Right ventricle myocardium superior (tissue), 1 donor: ENCODE measurements at places on chromosomes 6 and 20. TPM values are rescaled to one million over a fixed set of nuclear protein-coding genes. Genes with fewer than 3 reads are reported as not detected.

The MEA1 gene
- total RNA-seq: 26.7 TPM

The GTSF1L gene
- not detected for total RNA-seq

The UBE2V1 gene
- 77.8 TPM for total RNA-seq

The ESF1 gene
- 13.3 TPM for total RNA-seq

The TBXT gene
- not detected for total RNA-seq

The MUC21 gene
- not detected for total RNA-seq

The KIF6 gene
- total RNA-seq: 0.27 TPM

The HLA-DMB gene
- total RNA-seq: 10.4 TPM

The POPDC3 gene
- total RNA-seq: 50.1 TPM

The SNAI1 gene
- total RNA-seq: 0.81 TPM

GRCh38 chr20:4795394-4795793 is 73.7 kb downstream of the PRND start:
- DNase-seq: no peak

DNA sequence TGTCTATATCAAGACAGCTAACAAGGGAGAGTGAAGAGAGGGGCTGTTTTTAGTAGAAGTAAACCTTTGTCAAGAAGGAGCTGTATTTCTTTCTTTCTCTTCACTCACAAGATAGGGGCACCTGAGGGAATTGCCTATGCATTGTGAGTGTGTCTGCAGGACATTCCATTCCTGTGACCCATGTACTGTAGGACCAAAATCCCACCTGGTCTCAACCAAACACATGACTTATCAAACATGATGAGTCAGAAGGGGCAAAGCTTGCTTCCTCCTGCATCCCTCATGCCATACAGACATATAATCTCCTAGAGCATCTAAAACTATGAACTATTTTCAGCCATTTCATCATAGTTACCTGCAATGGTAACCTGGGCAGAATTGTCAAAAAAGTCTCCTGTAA is 21.8 kb downstream of the PKHD1 start:
- no peak for DNase-seq

GRCh38 chr6:161736326-161736725 is 462.5 kb upstream of the AGPAT4 start:
- no peak for DNase-seq

- no peak for DNase-seq
Observed at GRCh38 chr6:165701564-165702354, 38.7 kb upstream of the PDE10A start.

DNA sequence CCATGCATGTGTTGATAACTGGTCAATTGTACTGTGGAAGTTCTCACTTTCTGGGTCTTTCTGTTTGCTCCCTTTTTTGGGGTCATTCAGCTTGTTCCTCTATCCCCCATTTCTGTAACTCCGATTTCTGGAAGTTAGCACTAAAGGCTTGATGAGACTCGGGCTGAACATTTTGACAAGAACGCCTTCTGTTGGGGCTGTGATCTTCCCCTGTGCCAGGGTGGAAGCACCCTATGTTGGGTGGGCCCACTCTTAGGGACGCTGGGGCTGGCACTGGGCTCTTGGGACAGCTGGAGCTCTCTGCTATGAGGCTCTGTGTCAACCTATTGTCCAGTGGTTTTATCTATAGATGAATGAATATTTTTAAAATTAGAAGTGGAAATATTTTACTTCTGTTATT is 60.1 kb upstream of the FRMD1 start:
- no peak for DNase-seq

DNA sequence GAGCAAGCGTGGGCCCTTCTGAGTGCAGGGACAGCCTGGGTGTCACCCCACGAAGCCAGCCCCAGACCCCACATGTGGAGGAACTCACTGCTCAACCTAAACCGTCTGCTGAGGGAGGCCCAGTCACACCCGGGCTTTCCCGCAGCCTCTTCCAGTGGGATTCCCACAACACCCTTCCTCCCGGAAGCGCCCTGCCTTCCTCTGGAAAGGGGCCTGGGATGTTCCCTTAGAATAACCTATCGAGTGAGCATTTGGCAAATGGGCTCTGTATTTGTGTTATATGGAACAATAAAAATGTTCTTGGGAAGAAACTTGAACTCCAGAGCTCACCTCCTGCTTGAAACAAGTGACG is 100.0 kb upstream of the DUSP22 start:
- no peak for DNase-seq

DNA sequence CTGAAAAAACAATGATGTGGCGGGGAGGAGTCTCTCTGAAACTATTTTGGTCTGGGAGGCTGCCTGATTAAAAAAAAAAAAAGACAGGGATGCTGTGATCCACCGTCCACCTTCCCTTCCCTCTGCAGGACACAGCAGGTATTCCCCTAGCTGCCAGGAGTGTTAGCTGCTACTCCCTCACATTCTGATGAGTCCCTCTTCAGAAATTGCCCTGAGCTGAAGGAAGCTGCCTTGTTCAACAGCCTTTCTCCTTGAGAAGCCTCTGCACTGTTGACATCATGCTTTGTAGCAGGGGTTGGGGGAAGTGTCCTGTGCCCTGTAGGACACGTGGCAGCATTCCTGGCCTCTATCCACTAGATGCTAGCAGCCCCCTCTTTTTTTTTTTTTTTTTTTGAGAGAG is 71.7 kb upstream of the ZMYND8 start:
- no peak for DNase-seq

DNA sequence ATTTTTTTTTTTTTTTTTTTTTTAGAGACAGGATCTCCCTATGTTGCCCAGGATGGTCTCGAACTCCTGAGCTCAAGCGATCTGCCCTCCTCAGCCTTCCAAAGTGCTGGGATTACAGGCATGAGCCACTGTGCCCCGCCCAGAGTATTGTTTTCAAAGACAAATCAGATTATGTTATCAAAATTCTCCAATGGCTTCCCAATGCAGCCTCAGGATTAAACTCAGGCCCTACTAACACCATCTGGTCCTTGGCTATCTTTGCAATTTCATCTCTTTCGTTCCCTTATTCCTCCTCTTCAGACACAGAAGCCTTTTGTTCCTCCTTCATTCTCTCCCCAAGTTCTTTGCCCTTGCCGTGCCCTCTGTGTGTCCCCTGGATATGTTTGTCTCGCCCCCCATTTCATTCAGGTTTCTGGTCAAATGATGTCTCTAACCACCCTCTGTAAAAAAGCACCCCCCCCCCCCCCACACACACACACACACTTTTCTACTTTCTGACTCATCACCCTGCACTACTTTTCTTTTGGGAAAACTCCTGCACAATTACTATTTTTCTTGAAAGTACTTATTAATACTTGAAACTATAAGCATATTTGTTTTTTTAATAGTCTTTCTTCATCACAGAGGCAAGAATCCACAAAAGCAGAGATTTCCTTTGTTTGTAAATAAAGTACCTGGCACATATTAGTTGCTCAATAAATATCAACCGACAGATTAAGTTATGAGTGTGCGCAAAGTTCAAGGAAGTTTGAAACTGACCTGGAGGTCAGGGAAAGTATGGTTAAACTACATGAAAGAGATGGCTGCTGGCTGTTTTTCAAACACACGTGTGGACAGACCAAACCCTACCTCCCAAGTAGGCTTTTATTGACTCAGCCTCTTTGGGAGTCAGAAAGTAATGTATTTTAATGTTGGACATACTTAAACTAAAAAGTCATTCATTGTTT is 16.7 kb downstream of the BTN1A1 start:
- no peak for DNase-seq

- DNase-seq: no peak
Observed at GRCh38 chr6:50217841-50218240, 168.1 kb upstream of the DEFB112 start.

DNA sequence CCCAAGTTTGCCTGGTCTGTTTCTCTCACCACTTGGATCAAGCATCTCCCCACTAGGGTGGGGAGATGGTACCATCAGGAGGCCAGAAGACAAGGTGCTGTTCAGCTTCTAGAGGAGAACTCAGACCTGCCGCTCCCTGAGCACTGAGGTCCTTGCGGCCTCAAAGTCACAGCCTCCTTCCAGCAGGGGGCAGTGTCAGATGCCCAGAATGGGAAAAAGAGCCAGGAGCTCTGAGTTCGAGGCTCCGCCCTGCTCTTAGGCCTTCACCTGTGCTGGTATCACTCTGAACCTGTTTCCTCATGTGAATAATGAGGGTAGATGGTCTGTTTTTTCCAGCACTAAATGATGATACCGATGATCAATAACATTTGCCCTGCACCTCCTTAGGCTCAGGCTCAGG is 68.7 kb downstream of the TOX2 start:
- DNase-seq: no peak

- no peak for DNase-seq
Observed at GRCh38 chr20:40284611-40285010, 404.4 kb downstream of the MAFB start.

GRCh38 chr6:35728683-35729678 is 7.9 kb upstream of the ARMC12 start:
- DNase-seq: peak; percentile 83

- no peak for DNase-seq
Observed at GRCh38 chr20:48825566-48825920, 2.3 kb downstream of the PREX1 start.

DNA sequence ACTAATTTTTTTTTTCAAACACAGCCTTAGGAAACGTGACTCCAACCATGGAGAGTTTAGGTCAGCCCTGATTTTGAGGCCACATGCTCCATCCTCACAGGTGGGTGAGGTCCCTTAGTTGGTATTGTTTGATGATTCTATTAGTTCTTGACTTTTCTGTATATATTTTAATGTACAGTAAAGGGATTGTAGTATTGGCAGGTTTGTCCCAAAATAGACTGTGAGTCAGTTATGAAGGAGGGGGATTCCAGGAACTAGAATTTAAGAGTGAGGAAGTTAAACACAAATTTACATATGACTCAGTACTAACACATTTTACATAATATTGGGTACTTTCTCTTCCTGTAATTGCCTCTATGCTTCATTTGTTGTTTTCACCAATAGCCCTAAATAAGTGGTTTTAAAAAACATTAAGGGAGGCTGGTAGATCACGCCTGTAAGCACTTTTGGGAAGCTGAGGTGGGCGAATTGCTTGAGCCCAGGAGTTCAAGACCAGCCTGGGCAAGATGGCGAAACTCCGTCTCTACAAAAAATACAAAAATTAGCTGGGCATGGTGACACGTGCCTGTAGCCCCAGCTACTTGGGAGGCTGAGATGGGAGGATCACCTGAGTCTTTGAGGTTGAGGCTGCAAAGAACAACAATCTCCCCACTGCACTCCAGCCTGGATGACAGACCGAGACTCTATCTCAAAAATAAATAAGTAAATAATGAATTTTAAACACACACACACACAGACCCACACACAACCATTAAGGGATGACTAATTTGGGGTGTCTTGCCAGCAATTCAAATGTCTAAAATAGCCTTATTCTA is 81.8 kb downstream of the SGK1 start:
- no peak for DNase-seq

DNA sequence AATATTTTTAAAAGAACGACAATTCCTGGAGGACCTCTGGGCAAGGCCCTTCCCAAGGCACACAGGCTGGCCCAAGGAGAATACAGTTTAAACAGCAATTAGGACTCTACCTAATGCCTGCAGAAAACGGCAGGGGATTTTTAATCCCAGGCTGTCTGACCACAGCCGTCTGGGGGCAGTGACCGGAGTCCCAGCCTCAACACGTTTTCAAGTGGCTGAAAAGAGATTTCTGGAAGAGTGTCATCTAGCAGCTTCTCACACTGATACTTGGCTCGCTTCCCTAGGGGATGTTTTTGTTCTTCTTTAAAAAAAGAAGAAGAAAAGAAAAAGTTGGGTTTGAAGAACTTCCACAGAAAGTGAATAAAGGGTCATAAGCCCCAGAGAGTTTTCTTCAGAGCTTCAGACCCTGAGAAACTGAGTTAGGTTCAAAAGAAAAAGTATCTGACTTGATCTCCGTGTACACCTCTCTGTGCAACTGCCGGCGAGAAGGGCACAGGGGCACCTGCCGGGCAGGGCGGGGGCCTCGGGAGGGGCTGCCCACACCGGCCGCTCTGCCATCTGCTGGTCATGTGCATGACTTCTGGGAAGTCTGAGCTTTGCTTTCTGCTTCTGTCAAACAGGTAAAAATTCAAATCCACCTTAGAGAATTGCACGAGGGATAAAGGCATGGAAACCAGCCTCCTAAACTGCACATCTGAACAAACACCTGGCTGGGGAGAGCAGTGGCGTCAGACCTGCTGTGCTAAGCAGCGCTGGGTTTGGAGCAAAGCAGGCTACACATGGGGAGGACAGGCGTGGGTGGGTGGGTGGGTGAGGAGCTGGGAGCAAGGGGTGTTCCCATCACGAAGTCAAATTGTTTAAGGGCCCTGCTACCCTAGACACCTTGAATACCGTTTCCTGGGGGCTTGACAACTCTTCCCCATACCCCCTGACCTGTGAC is 33.0 kb downstream of the RRBP1 start:
- peak; percentile 53 for DNase-seq

- no peak for DNase-seq
Observed at GRCh38 chr6:36976007-36976264, 10.1 kb downstream of the MTCH1 start.

DNA sequence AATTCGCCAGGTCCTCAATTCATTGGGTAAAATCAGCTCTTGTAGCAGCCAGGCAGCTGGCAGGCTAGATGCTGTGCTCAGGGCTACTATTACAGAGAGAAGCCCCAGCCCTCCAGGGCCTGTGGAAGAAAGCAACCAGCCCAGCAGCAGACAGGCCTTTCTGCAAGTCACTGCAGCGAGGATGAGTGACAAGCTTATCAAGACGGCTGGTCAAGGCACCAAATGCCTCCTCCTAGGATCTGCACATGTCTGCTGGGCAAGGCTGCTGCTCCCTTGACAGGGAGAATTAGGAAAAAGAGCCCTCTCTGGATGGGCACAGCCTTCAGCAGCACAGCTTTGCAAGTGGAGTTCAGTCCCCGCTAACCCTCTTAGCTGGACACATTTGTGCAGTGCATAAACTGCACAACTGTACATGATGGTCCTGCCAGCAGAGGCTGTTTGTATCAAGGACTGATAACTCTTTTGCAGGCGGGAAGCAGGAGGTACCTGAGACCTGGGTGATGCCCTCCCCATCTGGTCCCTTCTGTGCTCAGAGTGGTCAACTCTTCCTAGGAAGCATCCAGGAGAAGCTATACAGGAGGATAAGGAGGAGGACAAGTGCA is 89.9 kb downstream of the CDC5L start:
- DNase-seq: no peak

GRCh38 chr6:115948751-115949150 is 111.9 kb downstream of the FRK start:
- no peak for DNase-seq

GRCh38 chr6:116008470-116009243 is 52.0 kb downstream of the FRK start:
- DNase-seq: no peak

DNA sequence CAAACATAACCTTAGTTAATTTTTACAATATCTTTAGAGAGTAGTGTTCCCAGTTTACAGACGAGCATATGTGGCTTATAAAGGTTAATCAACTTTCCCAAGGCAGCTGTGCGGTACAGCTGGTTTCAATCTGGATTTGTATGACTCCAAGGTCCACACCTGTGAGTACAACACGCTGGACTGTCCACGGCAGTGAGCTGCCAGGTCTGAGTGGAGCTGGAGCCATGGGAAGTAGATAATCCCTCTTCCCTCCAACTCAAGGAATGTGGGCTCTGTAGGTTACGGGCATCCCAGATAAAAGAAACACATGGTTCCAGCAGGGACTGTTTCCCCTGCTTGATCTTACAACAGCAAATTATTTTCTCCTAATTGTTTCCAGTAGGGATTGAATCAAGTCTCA is 102.2 kb downstream of the SOD2 start:
- no peak for DNase-seq

GRCh38 chr20:60727425-60727824 is 524.6 kb upstream of the CDH4 start:
- no peak for DNase-seq
